Natural killer cell treated with Interleukin-12 subunit alpha and Interleukin-12 subunit beta and Interleukin-15 and Interleukin-18, amount 100 ng/mL, for 72 hours (primary cell): ENCODE measurements at places on chromosomes 3 and 15. TPM values are rescaled to one million over a fixed set of nuclear protein-coding genes. Genes with fewer than 3 reads are reported as not detected.

Gene COMMD4
- total RNA-seq, result 96.2 TPM

Gene ENTPD3
- total RNA-seq, result not detected

Gene CFAP100
- total RNA-seq, result not detected

Gene SLC22A13
- total RNA-seq, result 1.3 TPM

Gene GRM7
- not detected for total RNA-seq

Gene OR5K2
- total RNA-seq, result not detected

Gene GP9
- total RNA-seq, result 0.45 TPM

Gene GABRB3
- not detected for total RNA-seq

Gene LSAMP
- total RNA-seq, result not detected

Gene ZMYND10
- 0.95 TPM for total RNA-seq

GRCh38 chr15:39709941-39710340, 72.7 kb downstream of the FSIP1 start:
- no peak for DNase-seq

GRCh38 chr3:171430530-171430929, 29.7 kb downstream of the TNIK start:
- no peak for DNase-seq

- no peak for DNase-seq
Measured at GRCh38 chr3:182241766-182242488, 530.2 kb downstream of the SOX2 start.

GRCh38 chr3:189914799-189915198, 205.9 kb downstream of the P3H2 start:
- DNase-seq, result no peak

GRCh38 chr3:13588993-13589392, 40.1 kb downstream of the FBLN2 start:
- DNase-seq, result no peak

GRCh38 chr3:149585401-149585726, 72.5 kb downstream of the WWTR1 start:
- no peak for DNase-seq

- no peak for DNase-seq
Measured at GRCh38 chr3:164879201-164879600, 199.1 kb downstream of the SI start.

GRCh38 chr3:31589228-31589627, 56.5 kb downstream of the STT3B start:
- DNase-seq, result no peak

GRCh38 chr15:62809115-62809967, 233.2 kb upstream of the TPM1 start:
- DNase-seq, result no peak

DNA sequence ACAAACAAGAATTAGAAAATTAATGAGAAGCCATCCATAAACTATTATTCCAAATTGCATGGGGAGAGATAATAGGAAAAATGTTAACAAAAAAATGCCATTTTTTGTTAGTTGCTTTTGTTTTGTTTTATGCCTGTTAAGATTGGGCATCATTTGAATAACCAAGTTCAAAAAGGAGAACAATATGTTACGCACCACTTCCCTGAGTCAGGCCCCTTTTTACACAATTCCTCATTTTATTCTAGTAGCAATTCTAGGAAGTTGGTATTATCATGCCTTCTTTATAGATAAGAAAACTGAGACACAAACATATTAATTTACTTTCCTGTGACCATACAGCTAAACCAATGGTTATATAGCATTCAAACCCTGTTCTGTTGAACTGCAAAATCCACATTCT, 736.9 kb upstream of the CCDC54 start:
- no peak for DNase-seq

GRCh38 chr15:62362608-62363007, 197.5 kb upstream of the C2CD4B start:
- no peak for DNase-seq

GRCh38 chr15:78432664-78433063, 5.4 kb upstream of the IREB2 start:
- DNase-seq, result no peak

DNA sequence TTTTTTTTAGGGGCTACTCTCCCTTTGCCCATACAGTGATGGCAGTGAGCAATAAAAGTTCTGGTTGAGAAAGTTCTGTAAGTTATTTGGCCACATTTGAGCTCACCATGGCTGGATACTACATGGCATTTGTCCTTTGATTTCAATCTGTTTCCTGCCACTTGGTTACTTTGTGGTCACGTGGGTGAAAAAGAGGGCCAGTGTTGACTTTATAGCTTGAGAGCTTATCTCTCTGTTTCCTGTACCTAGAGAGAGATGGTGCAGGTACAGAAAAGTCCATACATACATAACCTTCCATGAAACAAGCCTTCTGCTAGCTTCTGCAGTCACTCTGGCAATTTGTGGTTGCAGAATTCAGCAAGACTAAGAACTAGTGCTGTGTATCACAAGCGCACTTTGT, 23.4 kb upstream of the MECOM start:
- DNase-seq, result no peak

- DNase-seq, result no peak
Measured at GRCh38 chr15:45401665-45402161, 23.4 kb upstream of the GATM start.

GRCh38 chr15:72979308-72979707, 73.0 kb upstream of the NEO1 start:
- DNase-seq, result no peak

DNA sequence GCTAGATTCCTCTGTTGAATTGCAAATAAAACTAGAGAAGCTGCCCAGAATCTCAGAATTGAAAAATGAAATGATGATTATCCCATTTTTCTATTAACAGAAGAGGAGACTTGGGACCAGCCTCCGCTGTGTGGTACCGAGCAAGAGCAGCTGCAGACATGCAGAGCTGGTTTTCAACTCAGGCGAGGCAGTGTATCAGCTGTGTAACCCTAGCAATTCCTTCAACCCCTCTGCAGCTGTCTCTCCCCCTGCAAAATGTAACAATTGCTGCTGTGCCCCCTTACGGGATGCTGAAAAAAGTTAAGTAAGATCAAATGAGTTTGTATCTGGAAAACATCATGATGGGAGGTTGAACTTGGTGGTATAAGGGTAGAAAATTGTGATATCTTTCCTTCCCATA, 98.5 kb upstream of the C3orf80 start:
- no peak for DNase-seq

DNA sequence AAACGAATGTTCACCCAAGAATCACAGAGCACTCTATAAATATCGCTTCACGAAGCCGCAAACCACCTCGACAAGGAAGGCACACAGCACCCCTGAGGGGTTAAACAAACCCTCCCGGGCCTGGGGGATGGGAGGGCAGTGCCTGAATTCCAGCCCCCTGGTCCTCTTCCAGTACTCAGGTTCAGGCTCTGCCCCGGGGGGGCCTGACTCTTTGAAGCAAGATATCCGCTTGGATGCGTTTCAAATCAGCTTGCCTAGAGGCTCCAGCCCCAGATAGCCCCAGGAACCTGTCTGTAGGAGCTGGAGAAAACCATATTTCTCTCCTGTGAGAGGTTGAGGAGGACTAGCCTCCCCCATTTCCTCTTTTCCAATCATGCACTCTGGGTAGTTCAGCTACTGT, 194.7 kb downstream of the WNT5A start:
- DNase-seq, result no peak

- no peak for DNase-seq
Measured at GRCh38 chr15:38826880-38827279, 262.3 kb upstream of the RASGRP1 start.

DNA sequence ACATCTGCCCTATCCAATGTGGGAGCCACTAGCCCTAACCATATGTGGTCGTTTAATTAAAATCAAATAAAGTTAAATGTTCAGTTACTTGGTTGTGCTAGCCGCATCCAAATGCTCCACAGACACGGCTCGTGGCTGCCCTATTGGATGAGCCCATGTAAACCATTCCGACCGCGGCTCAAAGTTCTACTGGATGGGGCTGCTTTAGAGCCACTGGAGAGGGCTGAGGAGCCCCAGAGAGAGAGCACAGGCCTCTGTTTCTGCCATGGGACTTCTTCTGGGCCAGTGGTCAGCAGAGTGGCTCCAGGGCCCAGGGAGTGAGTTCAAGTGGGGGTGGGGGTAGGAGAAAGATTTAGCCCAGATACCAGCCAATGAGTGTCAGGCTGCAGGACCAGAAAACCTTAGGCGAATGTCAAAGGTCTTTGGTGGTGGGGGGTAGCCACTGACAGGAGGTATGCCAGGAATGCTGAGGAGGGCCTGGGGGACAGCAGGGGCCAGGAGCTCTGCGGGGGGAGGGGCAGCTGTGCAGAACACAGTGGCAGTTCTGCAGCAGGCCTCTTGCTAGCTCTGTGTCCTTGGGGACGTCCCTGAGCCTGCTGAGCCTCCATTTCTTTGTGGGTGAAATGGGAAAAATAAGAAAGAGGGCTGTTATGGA, 30.1 kb downstream of the SPSB4 start:
- DNase-seq, result peak; percentile 35

GRCh38 chr3:97970156-97970555, 2.1 kb downstream of the RIOX2 start:
- no peak for DNase-seq

GRCh38 chr3:45638299-45639043, 43.9 kb downstream of the LIMD1 start:
- DNase-seq, result no peak

- no peak for DNase-seq
Measured at GRCh38 chr3:82274897-82275296, 513.5 kb upstream of the GBE1 start.

DNA sequence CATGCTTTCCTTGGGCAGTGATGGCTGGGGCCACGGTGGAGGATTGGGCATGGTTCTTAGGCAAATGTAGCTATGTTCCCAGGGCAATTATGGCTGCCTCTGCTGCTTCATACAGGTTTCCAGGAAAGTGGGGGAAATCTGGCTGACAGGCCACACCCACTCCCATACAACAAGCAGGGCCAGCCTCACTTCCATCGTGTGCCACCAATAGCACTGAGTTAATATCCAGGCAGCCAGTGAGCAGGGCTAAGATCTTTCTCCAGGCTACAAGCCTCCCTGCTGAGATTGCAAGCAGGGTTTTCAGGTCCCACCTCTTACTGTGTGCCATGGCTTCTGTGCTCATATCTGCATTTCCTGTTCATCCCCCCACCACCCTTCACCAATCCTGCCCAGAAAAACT, 1291.9 kb downstream of the SI start:
- no peak for DNase-seq

DNA sequence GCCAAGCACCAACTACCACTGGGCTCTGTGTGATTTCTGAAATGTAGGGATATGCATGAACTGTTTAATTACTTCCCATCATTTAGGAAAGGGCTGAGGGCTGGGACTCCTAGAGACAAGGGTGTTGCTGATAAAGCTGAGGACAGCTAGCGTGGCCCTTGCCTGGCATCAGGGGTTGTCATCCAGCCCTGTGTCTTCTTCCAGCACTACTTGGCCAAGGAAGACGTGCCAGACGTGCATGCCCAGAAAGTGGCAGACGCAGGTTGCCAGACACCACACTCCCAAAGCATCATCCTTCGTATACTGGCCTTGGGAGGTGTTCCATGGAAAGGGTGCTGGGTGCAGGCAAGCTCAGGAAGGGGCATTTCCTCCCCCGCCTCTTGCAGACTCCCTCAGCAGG, 64.8 kb downstream of the LRIG1 start:
- no peak for DNase-seq

DNA sequence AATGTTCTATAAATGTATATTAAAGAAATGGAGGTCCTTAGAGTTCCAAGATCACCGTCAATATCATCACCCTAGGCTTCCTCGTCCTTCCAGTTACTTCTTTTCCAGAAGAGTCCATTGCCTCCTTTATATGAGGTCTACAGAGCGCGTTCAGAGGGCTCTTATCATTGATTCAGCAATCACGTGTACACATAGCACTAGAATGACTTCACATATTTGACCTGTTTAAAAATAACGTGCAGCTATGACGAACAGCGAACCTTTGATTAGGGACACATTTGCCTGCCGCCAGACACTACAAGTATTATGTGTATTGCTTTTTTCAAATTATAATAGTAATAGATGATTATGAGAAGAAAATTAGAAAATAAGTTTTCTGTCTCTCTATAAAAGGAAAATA, 26.0 kb downstream of the IGF1R start:
- no peak for DNase-seq

- DNase-seq, result no peak
Measured at GRCh38 chr3:71816767-71817156, 31.8 kb upstream of the PROK2 start.

GRCh38 chr3:57029924-57030323, 30.5 kb upstream of the SPATA12 start:
- no peak for DNase-seq

DNA sequence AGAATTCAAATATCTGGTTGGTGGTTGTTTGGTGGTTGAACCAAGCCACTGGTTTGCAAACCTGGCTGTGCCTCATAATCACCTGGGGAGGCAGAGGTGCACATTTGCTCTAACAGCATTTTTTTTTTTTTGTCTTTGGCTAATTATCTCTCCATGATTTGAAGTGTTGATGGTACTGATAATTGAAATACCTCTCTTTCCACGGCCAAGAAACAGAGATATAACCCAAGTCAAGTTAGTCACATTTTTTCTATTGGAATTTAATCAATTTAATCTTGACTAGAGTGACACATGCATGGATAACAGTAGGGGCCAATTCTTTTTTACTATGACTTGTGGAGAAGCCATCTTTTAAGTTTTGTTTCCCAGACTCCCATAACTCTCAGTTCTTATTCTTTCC, 37.5 kb upstream of the SUCLG2 start:
- DNase-seq, result no peak

- no peak for DNase-seq
Measured at GRCh38 chr3:30315447-30315846, 291.0 kb upstream of the TGFBR2 start.
